T-helper 17 cell (primary cell): ENCODE measurements at places on chromosomes 16 and 17. TPM values are rescaled to one million over a fixed set of nuclear protein-coding genes. Genes with fewer than 3 reads are reported as not detected.
A peak's percentile ranks its signal among the peaks of the same experiment; 100 is the strongest.

DNA sequence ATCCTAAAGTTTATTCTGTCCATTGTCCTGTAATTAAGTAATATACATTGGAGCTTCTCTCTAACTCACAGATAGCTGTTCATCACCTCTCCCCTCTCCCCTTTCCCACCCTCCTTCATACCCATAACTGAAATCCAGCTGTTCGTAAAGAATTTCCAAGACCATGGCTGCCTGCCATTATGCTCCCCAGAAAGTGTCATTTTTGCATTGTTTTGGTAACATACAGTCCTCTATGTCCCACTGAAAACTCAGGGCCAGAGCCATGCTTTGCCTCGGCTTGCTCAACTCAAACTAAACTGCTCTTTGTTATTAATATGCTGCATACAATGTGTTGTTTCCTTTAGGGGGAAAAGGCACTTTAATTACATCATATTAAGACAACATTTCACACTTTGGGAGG is 132.0 kb downstream of the MRTFB start:
- no peak for DNase-seq

DNA sequence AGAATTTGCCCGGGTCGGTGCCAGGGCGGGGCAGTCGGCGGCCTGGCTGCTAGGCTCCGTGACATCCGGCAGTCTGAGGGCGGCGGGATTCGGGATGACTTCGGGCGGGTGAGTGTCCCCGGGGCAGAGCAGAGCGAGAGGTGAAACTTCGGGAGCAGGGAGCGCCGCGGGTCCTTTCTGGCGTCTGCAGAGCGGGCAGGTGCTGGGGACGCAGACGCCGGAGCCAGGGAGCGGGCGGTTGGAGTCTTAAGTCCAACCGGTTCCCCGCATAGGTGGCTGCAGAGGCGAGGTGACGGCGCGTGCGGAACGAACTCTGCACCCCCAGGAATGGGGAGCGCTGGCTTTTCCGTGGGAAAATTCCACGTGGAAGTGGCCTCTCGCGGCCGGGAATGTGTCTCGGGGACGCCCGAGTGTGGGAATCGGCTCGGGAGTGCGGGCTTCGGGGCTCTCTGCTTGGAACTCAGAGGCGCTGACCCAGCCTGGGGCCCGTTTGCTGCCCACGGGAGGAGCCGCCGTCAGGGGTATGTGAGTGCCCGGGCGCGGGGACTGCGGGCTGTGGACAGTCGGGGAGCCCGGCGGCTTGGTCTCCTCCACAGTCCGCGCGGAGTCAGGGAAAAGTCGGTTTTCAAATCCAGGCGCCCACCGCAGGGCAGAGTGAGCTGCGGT is at the start of gene B4GALNT2:
B4GALNT2 (plus strand) TSS at position 71 of the 666 bp plus-strand sequence; CDS start at position 95, 24 bp downstream.
- DNase-seq: no peak

- DNase-seq: no peak
Measured at GRCh38 chr17:55272711-55273578, 8.2 kb downstream of the HLF start.

- DNase-seq: no peak
Measured at GRCh38 chr17:31385428-31386285, 5.8 kb upstream of the RAB11FIP4 start.

DNA sequence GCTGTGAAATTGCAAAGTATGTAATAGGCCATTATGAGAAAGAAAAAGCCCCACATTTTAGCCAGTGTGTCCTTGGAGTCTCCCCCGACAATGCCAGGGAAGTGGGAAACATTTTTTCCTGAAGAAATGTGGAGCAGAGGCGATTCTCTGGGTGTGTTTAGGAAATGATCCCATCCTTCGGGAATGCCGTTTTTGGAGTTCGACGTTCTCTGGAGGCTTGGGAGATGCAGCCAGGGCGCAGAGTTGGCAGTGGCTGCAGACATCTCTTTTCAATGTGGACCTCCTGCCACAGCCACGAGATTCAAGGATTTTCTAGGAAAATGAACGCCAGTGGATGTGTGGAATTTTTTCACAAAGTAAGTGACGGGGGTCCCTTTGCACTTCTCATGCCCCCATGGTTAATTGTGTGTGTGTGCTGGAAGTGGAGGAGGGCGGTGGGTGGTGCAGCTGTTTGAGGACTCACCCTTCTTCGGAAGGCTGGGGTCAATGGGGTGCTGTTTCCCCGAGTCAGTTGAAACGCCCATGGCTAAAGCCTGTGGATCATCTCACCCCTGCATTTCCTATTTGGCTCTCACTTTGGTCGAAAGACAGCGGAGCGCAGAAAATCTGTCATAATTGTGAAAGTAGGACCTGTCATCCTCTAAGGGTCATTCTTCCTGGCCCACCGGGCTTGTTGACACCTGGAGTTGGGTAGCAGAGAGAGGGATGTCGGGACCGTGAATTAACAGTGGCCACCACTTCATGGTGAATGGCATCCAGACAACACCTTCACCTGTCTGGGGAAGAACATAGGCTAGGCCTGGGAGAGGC is 73.2 kb downstream of the CMIP start:
- DNase-seq: no peak

DNA sequence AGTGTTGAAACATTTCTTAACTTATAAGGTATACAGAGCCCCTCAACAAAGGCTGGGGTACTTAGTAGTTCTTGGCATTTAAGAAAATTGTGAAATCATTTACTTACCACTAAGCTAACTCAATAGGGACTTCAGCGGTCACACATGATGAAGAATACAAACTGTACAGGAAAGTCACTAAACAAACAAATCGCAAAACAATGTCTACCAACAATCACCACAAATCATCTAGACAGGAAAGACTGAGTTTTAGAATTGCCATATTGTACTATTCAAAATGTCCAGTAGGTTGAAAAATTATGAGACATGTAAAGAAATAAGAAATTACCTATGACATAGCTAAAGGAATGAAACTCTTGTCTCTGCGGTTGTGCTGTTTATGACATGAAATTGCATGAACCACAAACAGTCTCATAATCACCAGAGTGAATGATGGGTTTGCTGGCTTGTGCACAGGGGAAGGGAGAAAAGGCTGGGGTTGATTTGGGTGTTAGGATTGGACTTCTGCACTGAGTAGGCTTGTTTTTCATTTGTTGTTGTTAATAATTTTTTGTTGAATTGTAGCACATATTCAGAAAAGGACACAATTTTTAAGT is 441.1 kb upstream of the MON1B start:
- DNase-seq: no peak

- DNase-seq: no peak
Measured at GRCh38 chr17:48238933-48239602, 131.5 kb downstream of the SNX11 start.

DNA sequence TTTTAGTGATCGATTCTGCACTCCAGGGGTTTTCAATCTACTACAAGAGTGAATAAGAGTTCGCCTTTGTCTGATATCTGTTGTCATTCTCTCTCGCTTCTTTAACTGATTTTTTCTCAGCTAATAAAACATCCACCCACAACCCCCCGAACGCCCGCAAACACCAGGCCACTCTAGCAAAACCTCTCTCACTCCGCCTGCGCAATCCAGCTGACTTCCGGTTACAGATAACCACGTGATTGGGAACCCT is 338 bp upstream of the RPL19 start:
- DNase-seq: peak; percentile 67

DNA sequence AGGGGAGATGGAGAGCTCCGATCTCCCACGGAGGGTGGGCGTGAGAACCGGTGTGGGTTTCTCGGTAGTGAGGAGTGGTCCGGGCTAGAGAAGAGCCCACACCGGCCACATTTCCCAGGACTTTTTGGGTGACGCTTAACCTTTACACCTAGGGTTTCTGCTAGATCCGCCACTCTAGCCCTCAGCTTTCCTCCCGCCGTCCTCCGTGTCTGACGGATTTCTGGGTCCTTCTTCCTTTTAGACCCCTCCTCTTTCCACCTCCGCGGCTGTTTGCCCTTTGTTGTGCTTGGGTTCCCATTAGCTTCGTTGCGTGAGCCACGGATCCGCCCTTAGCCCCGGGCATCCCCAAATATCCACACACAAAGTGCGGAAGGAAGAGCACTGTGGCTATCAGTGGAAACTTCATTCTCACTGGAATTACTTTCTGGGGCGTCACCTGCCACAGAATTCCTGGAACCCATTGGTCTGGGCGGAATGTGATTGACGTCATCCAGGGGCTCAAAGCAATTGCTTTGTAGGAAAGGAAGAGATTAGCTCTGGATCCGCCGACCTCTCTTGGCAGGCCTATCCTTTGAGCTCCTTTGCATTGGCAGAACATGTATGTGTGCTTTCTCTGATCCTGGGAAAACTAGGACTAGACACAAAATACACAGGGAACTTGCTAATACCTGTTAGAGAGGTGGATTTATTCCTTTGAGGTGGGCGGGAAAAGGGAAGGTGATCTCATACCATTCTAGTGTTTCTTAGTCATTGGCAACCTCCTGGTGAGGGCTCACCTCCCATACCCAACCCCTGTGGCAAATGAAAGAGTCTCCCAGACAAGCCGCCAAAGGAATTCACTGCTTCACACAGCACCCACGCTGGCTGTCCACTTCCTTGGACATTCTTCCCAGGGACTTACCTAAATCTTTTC is 654 bp downstream of the TNFAIP1 start:
- no peak for DNase-seq

DNA sequence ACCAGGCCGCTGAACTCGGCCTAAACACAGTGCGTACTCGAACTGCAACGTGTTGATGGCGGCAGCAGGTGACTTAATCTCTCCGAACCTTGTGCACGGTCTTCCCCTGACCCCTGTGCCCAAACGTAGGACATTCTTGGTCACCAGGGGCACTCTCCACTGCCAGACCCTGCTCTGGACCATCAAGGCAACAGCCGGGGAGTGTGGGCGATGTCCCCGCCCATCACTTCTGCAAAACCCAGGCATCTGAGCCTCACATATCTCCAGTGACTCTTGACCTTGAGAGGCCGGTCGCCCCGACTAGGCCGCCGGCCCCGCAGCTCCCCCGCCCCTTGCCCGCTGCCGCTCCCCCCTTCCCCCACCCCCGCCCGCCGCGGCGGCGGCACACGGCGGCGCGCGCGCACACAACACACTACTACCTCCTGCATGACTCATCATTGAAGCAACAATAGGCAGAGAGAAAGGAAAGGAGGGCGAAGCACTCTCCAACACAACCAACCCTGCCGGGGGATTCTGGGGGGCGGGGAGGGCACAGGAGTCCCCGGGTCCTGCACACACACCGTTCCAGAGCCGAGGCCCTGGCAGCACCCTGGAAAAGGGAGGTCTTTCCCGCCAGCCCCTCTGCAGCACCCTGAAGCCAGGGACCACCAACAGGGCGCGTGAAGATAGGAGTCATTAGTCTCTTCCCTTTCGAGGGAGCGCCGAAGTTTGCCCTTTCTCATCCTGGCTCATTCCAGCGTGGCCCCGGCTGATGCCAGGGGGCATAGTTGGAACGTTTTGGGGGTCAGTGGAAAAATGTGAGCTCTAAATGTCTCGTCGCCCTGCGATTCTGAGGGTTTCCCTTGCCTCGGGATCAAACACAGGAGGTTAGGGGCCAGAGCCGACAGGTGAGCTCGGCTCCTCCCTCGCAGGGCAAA is 1.9 kb downstream of the MNT start:
- DNase-seq: peak; percentile 37

DNA sequence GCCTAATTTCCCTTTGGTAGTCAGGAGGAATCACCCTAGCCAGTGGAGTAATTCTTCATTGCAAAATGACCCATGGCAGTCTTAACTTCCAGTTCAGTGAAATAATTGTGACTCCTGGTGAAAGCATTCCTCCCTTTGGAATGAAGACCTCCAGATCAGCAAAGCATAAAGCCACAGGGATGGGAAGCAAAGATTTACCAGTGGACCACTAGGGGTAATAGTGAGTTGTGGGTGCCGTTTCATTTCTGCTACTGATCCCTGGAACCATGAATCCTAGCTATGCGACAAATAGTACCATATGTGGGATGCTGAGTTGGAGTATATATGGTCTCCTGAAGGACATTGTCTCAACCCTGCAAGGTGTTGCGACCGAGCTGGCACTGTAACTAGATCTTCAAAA is 13.7 kb downstream of the DYNLL2 start:
- DNase-seq: no peak

- DNase-seq: no peak
Measured at GRCh38 chr17:57707892-57708291, 37.2 kb downstream of the CCDC182 start.

DNA sequence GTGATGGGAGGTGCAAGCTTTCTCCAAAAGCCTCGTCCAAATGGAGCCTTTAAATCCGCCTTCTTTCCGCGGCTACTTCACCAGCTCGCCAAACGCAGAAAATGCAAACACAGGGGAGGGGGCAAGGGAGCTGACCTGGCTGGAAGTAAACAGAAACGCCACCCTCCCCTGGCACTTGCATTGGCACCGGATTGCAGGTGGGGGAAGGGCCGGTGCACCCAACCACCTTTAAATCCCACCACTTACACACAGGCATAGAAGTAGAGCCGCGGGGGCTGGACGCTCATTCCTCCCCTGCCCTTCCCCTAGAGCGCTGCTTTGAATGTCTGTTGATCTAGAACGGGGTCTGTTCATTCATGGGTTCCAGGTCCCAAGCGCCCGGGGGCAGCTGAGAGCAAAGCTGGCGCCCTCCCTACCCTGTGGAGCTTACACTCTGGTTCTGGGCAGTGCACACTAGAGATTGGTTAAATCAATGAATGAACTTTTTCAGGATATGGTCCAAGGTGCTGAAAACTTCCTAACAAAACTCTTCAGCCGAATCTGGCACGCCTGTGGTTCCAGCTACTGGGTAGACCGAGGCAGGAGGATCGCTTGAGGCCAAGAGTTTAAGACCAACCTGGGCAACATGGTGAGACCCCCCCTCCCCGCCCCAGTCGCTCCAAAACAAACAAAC is 920 bp upstream of the ZCCHC14 start:
- no peak for DNase-seq

DNA sequence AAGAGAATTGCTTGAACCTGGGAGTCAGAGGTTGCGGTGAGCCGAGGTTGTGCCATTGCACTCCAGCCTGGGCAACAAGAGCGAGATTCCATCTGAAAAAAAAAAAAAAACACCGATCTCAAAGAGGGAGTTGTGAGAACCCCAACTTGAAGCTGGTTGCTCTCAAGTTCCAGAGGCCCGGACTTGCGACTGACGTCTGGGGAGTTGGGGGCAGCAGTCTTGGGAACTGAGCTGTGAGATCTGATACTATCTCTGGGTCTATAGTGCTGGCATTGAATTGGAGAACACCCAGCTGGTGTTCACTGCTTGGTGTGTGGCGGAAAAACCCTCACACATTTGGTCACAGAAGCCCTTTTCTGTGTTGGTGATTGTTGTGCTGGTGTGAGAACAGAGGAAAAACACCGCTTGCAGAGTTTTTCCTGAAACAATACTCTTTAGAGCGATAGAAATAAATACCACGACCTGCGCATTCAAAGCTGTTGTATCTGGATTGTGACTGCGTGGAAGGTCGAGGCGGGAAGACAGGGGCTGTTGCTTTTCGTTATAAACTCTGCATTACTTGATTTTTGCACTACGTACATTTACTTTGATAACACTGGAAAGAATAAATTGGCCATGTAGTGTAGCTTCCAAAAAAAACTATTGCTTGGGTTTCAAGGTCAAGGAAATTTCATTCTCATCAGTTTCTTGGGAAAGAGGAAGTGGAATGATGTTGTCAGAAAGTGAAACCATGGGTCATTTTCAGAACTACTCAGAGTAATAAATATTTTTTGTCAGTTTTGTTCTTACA is 8.8 kb downstream of the SCIMP start:
- no peak for DNase-seq

- DNase-seq: no peak
Measured at GRCh38 chr17:43217614-43218087, 6.0 kb downstream of the TMEM106A start.

The RSAD1 gene
- total RNA-seq: 49.2 TPM

The KRT39 gene
- total RNA-seq: not detected

The HS3ST3A1 gene
- 1.4 TPM for total RNA-seq

The ABCA9 gene
- not detected for total RNA-seq

The CACNA1G gene
- total RNA-seq: 0.05 TPM

The CFAP97D1 gene
- total RNA-seq: not detected

The TBC1D3 gene
- 6.9 TPM for total RNA-seq

The RBBP6 gene
- total RNA-seq: 122 TPM

The KRT20 gene
- total RNA-seq: not detected

The NPIPB2 gene
- 13.6 TPM for total RNA-seq

The TBC1D3D gene
- 7.4 TPM for total RNA-seq

The CCDC144A gene
- total RNA-seq: 9.9 TPM
